ENCODE measurements at places on chromosomes 16 and 17.
A peak's percentile ranks its signal among the peaks of the same experiment; 100 is the strongest.

DNA sequence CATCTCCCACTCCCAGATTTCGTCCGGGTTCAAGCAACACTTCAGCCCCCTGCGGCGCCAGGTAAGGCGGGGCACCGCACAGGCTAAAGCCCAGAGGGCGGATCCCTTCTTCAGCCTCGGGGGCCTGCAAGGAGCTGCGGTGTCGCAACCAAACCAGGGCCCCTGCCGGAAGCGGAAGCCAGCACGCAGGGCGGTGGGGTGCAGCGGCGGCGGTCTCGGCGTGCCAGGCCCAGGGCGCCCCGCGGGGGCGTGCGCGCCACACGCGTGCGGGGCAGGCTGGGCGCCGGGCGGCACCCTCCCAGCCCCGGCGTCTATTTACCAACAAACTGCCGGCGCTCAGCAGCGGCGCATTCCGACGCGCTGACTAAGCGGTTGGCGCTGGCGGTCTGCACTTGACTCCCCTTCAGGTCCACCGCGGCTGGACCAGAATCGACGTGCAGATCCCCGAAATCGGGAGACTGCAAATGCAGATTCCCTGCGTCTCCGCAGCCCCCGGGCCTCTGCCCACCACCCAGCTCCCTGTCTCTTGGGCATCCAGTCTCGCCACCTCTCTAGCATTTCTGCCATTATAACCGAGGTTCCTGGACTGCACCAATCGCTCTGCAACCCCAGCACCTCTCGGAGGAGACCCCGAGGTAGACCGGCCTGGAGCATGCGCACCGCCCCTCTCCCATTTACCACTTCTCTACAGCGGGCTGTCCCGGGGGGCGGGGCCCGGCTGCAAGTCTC is 421 bp upstream of the DLX4 start:
- peak; percentile 52 for DNase-seq

DNA sequence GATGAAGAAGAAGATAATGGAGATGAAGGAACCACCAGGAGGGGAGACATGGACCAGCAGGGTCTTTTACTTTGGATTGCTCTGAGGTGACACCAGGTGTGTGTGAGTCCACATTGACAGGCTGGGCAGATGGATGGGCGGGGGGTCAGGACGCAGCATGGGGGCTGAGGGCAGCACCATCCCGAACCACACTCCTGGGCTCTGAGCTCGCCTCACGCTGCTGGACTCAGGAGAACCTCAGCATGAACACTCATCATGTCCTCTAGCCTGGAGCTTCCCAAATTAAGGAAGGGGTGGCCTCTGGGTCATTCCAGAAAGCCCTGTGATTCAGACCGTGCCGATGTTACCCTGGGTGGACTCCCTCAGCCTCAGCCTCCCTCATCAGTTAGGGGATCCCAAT is 50.4 kb upstream of the MAP3K14 start:
- no peak for DNase-seq

DNA sequence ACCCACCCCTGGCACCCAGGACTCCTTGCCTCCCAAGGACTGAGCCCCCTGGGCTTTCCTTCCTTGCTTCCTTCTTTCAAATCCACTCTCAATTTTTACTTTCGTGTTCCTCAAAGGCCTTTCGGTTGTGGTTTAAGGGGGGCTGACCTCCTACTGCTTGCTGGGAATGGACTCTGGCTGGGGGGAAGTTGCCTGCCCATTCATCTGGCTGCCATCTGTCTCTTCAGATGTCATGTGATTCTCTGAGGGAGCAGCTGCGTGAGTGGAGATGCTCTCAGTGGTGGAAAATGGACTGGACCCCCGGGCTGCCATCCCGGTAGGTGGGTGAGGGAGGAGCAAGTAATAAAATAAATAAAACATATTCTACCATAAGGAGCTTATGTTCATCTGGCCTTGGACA is 93.8 kb upstream of the RPRML start:
- DNase-seq: no peak

DNA sequence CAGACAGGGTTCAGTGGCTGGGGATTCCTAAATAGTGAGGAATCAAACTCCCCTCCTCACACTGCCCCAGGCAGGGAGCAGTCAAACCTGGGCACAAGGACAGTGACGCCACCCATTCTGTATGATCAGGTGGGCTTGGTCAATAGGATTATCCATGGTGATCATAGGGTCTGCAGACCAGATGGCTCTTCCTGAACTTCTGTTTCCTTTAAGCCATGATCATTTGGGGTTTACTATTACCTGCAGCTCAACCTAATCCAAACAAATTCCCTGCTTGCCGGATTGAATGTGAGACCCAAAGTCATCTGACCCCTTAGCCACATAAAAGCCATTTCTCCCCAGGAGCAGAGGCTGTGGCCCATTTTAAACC is 54.3 kb downstream of the PLXDC1 start:
- DNase-seq: no peak

GRCh38 chr17:81094509-81095382 is 59.8 kb downstream of the BAIAP2 start:
- DNase-seq: peak; percentile 80

GRCh38 chr16:22395960-22396359 is 21.5 kb upstream of the CDR2 start:
- no peak for DNase-seq
